Mesothelial cell of epicardium (in vitro differentiated cells): ENCODE measurements at places on chromosomes 11 and 22.

GRCh38 chr22:39457198-39457555 is 365 bp downstream of the MGAT3 start:
- no peak for DNase-seq

- no peak for DNase-seq
These were observed 10.7 kb downstream of the PICK1 start for GRCh38 chr22:38067761-38068360.

DNA sequence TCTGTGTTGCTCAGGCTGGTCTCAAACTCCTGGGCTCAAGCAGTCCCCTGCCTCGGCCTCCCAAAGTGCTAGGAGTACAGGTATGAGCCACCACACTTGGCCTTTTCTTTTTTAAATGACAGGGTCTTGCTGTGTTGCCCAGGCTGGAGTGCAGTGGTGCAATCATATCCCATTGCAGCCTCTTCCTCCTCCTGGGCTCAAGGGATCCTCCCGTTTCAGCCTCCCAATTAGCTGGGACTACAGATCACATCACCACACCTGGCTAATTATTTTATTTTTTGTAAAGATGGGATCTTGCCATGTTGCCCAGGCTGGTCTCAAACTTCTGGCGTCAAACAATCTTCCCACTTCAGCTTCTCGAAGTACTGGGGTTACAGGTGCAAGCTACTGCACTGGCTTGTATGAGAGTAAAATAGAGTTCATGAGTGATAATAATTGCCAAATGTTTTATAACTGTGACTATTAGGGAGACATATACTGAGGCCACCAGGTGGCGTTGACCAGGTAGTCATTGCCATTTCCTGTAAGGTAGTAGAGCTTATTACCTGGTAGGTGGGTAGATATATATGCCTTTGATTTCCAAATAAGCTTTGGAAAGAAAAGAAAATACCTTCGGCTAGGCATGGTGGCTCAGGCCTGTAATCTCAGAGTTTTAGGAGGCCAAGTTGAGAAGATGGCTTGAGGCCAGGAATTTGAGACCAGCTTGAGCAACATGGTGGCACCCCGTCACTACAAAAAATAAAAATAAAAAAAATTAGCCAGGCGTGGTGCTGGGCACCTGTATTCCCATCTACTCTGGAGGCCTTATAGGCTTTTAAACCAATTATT is 5.4 kb downstream of the FDX1 start:
- no peak for DNase-seq

DNA sequence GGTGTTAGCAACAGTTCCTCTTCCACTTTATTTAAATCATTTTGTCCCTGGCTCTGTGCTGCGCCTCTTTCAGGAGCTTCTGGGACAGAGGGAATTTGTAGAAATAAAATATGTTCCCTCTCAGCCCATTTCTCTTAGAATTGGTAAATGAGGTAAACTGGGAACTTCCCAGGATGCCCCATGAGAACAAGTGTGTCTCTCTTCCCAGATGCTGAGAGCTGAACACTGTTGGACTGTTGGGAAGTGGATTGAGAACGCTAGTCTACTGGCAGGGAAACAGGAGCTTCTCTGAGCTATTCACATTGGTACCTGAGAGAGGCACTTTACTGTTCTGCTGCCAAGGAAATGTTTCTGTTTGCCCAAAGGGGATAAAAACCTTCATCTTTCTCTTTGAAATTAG is 4.0 kb downstream of the CRY2 start:
- no peak for DNase-seq

- no peak for DNase-seq
These were observed 30.4 kb upstream of the CKAP5 start for GRCh38 chr11:46876471-46876870.

- no peak for DNase-seq
These were observed 65.4 kb upstream of the ZC3H12C start for GRCh38 chr11:110027627-110028371.

DNA sequence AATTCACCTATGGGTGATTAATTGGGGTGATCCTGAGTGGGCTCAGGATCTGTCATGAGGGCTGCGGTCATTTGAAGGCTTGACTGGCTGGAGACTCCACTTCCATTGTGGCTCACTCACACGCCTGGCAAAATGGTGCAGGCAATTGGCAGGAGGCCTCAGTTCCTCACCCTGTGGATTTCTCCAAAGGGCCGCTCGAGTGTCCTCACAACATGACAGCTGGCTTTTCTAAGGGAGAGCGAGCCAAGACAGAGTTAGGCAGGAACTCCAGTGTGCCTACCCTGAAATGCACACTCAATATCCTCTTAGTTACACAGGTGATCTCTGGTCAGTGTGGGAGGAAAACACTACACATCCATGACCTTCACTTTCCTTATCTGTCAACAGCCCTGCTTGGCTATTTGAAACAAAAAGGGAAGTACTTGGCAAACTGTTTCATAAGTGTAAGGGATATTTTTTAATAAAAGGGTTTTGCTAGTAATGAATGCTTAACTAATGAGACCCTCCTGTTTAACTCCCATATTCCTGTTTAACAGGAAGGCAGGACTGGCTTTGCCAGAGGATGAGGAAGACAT is 25.7 kb downstream of the OSBP2 start:
- DNase-seq = no peak

DNA sequence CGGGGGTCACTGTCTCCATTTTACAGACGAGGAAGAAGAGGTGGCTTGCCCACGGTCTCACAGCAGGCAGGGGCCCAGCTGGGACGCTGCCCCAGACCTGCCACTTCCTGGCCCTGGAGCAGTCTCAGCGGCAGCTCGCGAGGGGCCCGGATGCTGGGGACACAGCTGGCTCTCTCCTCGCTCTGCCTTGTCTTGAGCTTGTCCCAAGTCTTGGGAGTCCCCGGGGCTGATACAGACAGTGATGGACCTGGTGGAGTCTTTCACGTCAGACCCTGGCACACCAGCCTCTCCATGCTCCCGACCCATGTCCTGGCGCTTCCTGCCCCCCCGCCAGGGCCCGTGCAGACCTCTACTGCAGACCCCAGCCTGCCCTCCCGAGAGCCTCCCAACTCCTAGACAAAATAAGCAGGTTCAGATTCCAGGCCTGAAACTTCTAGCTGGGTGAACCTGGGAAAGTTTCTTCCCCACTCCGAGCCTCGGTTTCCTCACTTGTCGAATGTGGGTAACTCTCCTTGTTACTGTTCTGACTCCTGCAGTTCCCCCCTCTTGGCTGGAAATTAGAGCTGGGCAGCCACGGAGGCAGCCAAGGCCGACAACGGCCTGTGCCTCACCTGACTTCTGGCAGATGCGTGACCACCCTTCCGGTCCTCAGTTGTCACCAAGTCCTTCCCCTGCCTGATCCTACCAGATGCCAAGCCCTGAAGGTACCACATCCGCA is 145.4 kb downstream of the CACNA1I start:
- no peak for DNase-seq

DNA sequence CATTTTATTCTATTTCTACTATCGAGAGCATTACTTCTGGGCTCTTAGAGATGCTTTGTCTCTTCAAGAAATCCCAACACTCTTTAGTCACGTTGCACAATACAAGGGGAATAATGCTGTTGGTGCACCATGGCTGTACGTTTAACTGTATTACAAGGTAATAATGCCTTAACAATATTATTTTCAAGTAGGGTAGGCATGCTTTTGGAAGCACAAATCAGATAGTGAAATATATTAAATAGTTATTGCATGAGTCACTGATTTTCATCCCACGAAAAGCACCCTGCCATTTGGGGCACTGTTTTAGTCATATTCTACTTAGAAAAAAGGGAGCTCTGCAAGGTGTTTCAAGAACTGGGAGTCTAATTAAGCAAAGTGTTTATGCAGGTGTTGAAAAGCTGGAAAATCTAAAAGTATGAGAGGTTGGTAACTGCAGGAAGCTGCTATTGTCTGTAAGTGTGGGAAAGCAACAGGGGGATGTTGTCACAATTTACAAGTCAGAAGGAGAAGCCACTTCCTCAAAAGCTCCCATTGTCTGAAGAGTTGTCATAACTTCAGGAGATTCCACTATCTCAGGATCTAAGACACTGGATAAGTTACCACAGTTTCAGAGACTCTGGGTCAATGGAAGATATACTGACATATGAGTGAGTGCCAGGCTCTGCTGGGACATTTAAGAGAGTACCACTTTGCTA is 218.2 kb downstream of the JRKL start:
- DNase-seq = no peak

- DNase-seq = no peak
These were observed 403.5 kb upstream of the LUZP2 start for GRCh38 chr11:24093375-24093774.

DNA sequence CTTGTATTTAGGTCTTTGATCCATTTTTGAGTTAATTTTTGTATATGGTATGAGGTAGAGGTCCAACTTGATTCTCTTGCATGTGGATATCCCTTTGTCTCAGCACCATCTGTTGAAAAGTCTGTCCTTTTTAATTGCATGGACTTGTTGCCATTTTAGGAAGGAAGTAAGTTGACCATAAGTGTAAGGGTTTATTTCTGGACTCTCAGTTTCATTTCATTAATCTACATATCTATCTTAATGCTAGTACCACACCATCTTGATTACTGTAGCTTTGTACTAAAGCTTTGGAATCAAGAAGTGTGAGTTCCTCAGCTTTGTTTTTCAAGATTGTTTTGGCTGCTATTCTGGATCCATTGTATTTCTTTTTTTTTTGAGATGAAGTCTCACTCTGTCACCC is 31.4 kb downstream of the CBL start:
- DNase-seq = no peak

DNA sequence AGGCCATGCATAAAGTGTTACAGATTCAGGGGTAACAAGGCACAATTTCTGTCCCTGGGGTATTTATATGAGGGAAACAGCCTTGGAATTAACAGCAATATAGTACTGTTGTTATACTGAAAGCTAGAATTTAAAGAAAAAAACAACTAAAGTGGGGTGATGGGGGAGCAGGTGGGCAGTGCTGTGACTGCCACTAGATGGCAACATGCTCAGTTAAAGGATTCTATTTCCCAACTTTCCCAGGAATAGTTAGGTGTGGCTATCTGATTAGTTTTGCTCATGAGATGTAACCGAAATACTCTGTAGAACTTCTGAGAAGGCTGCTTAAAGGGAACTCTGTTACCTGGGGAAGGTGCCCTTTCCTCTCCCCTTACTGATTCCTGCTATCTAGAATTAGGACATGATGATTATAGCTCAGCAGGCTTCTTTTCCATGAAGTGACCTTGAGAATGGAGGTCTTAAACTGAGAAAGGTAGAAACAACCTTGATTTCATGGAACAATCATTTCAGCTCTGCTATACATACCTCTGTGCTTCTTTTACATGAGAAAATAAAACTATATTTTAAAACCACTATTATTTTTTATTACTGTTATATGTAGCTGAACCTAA is 102.6 kb downstream of the RELT start:
- no peak for DNase-seq

- no peak for DNase-seq
These were observed 244.1 kb upstream of the API5 start for GRCh38 chr11:43067681-43068080.

DNA sequence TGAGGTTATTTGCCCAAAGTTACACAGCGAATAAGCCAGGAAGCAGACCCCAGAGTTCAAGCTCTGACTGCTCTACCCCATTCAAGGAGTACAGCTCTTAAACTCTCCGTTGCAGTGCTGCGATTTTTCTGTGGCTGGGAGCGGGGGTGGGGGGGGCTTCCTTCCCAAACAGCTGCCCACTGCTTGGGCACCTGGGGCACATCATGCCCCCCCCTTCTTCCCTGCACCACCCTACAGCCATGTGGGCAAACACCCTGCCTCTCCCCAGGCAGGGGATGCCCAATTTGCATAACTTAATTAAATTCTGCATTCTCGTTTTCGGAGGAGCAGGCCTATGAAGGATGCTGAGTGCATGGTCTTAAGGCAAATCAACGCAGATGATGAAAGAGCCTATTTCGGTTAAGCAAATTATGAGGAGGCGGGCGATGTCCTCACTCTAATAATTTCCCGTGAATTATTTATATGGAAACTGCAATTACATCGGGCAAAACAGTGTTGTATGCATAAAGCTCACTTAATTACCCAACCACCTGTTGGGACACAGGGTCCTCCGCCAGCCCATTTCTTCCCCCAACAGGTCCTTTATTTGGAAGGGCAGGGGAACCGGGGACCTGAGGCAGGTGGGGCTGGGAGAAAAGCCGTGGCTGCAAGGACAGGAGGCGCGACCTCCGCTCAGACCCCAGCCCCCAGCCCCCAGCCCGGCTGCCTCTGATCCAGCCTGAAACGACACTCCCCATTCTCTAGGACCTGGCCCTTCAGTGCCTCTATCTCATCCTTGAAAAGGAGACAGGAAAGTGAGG is 610.5 kb downstream of the BUD13 start:
- no peak for DNase-seq

- no peak for DNase-seq
These were observed 171.8 kb downstream of the IGLL1 start for GRCh38 chr22:23408321-23408720.

DNA sequence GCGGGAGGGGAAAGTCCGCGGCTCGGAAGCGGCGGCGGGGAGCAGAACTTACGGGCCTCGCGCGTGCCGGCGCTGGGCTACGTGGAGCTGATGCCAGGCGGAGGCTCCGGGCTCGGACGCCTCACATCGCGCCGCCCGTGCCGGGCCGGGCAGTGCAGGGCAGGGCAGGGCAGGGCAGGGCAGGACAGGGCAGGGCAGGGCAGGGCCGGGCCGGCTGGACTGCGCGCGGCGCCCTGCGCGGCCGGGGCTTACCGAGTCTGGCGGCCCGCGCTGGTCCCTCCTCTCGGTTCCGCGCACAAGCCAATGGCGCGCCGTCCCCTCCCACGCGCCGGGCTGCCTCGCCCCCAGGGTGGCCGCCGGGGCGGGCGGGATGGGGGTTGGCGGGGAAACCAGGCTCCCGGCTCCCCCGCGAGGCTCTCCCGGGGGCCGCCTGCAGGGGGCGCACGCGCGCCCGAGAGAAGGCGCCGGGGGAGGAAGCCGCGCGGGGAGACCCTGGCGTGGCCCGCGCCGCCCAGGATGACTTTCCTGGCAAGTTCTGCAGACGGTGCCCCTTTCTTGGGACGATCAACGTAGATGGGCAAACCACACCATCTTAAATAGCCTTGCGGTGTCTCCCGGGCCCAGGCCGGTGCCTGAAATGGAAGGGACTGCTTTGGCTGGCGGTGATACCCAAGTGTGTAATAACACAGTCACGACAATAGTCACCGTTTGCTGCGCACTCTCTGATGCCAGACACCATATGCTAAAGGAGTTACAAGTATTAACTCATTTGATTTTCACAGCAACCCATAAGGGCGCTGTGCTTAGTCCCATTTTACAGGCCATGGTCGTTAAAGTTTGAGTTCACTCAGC is at the start of gene TP53I11:
TP53I11 (minus strand) TSS at position 259 of the 852 bp plus-strand sequence. CDS start 12,548 bp downstream, outside the sequence.
- peak; percentile 81 for DNase-seq

GRCh38 chr11:100791860-100792259 is 104.8 kb downstream of the ARHGAP42 start:
- DNase-seq = no peak
